CD4-positive, alpha-beta T cell treated with Interleukin-12 subunit alpha and Interleukin-12 subunit beta, for 1 hour (primary cell): ENCODE measurements at places on chromosomes 12 and 14.

DNA sequence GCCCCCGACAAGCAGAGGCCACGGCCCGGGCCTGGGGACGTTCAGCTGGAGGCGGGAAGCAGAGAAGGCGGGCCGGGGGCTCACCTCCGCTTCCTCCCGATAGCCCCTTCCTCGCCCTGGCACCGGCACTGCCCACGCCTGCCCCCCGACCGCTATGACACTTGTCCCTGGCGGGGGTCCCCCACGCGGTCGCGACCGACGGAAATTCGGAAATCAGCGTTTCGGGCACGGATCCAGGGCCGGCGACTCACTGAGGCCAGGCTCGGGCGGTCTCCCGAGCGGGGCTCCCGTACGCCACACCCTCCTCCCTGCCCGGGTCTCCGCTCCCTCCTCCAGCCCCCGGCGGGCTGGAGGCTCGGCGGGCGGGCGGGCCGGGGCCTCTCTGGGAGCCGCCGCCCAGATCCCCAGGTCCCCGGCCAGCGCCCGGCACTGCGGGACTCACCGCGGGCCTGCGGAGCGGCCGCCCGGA, 581 bp downstream of the PITPNM2 start:
- peak; percentile 11 for DNase-seq

DNA sequence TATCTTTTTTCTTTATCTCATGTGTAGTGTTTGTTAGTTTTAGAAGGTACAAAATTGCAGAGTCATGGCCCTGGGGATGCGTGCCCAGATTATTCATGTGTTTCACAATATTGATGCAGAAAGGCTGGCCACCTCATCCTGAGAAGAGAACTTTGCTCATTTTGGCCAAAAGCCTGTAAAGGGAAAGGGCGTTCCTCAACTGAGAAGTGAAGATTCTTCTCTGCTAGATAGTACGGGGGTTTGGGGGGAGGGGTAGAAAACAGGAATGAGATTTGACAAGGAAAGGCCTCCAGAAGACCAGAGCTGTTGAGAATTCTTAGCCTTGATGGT, 1.7 kb downstream of the MGST1 start:
- no peak for DNase-seq

DNA sequence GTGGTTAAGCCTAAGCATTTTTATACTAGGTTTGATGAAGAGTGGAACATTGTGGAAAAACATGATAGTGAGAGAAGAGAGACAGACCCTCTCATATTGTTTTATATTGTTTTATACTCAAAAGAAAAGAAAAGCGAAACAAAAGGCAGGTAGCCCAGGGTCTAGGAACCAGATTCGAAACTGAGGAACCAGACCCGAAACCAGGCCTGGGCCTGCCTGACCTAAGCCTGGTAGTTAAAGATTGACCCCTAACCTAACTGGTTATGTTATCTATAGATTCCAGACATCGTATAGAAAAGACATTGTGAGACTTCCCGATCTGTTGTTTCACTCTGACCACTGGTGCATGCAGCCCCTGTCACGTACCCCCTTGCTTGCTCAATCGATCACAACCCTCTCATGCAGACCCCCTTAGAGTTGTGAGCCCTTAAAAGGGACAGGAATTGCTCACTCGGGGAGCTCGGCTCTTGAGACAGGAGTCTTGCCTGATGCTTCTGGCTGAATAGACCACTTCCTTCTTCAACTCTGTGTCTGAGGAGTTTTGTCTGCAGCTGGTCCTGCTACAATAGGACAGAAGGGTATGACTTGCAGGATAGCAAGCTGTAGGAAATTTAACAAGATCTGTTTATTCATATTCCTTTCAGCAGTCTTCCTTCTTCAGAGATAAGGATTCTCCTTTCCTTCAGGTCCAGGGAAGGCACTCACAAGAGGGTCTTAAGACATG, 147.1 kb upstream of the PLEKHA5 start:
- DNase-seq = no peak

- DNase-seq = peak; percentile 62
Observed at GRCh38 chr12:10559244-10559643, 53.6 kb downstream of the EIF2S3B start.

GRCh38 chr14:71720978-71721624, 211.1 kb upstream of the RGS6 start:
- DNase-seq = peak; percentile 11

GRCh38 chr12:49776413-49776812, 35.1 kb downstream of the TMBIM6 start:
- peak; percentile 63 for DNase-seq

DNA sequence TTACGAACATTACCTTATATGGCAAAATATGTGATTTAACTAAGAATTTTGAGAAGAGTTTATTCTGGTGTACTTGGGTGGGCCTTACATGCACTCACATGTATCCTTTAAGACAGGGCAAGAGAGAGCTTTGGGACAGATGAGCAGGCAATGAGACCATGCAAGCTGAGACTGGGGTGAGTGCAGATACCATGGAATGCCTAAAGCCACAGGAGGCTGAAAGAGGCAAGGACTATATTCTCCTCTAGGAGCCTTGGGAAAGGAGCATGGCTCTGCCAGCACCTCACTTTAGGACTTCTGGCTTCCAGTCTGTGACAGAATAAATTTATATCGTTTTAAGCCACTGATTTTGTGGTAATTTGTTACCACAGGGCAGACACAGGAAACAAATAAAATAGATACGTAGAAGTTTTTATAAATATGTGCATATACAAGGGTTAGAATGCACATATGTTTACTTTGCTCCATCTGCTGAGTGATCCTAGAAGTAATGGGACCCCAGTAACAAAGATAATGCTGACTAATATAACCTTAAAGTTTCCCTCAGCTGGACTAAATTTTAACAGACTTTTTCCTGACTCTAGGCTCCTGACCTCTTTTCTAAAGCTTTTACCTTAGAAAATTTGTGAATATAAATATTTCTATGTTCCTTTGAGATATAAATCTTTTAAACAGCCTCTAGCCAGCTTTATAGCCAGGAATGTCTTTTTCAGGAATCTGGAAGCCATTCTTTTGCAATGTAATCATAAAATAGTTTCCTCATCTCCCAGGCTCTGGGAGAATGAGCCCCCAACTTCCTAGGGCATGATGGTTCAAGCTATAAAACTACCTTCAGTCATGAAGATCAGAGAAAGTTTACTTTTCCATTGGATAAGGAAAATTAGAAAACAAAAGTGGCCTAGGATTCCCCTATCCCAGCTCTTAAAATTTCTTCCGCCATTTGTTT, 216.8 kb downstream of the PPFIA2 start:
- no peak for DNase-seq

DNA sequence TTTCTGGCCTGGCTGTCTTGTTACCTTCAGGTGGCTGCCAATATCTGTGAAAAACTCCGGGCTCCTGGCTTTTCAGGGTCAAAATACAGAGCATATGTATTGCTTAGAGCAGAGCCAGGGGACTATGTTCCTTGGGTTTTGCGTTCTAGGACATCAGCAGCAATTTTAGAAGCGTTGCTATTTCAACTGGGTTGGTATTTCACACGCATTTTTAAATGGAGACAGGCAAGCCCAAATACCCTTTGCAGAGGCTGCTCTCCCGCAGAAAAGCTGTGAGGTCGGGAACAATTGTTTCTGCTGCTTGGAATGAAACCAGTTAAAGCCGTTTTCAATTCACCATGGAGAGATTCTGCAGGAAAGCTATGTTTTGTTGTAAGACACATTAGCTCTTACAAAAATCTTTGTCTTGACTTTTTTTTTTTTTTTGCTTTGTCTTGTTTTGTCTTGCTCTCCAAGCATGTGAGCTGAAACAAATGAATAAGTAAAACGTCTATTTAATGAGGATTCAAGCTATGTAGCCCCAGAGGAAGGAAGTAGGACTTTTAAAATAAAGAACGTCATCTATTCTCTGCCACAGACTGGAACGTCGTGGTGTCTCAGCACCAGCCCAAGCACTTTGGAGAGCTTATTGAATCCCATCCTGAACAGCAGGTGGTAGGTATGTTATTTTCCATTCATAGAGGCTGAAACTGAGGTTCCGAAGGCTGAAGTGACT, 181.0 kb upstream of the TBX3 start:
- no peak for DNase-seq

- no peak for DNase-seq
Observed at GRCh38 chr14:80387563-80387981, 176.3 kb upstream of the DIO2 start.

- no peak for DNase-seq
Observed at GRCh38 chr12:100229036-100229635, 28.5 kb downstream of the ACTR6 start.

DNA sequence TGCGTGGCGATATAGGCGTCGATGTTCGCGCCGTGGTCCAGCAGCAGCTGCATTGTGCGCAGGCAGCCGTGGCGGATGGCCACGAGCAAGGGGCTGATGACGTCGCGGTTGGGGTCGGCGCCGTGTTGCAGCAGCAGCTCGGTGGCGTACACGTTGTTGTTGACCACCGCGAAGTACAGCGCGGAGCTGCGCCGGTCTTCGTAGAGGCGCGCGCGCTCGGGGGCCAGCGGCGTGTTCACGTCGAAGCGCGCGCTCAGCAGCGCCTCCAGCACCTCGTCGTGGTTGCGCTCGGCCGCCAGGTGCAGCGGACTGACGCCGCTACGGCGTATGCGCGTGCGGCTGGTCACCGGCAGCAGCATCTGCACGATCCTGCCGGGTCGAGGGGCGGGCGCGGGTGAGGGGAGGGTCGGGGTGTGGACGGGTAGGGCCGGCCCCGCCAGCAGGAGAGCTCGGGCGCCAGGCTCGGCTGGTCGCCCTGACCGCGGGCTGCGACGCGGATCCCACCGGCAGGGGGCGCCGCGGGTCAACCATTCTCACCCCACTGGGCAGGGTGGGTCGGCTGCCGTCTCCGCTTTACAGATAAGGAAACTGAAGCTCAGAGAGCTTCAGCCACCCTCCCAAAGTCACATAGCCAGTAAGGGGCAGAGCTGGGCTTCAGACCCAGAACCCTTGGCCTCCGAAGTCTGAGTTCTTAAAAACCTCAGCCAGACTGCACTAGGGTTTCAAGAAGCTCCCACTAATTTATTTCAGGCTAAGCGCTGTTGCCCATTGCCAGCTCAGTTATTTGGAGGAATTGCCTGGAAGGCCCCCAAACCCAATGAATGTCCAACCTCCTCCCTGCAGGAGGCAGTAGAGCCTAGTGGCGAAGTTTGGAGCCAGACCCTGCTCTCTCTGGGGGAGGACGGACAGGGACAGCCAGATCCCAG, 12.4 kb downstream of the FAM181A start:
- peak; percentile 91 for DNase-seq

- DNase-seq = no peak
Observed at GRCh38 chr12:128754275-128754674, 69.5 kb downstream of the SLC15A4 start.

GRCh38 chr14:69818758-69819191, 21.7 kb upstream of the SLC10A1 start:
- DNase-seq = peak; percentile 73
